ENCODE measurements at places on chromosomes 1 and 21.

DNA sequence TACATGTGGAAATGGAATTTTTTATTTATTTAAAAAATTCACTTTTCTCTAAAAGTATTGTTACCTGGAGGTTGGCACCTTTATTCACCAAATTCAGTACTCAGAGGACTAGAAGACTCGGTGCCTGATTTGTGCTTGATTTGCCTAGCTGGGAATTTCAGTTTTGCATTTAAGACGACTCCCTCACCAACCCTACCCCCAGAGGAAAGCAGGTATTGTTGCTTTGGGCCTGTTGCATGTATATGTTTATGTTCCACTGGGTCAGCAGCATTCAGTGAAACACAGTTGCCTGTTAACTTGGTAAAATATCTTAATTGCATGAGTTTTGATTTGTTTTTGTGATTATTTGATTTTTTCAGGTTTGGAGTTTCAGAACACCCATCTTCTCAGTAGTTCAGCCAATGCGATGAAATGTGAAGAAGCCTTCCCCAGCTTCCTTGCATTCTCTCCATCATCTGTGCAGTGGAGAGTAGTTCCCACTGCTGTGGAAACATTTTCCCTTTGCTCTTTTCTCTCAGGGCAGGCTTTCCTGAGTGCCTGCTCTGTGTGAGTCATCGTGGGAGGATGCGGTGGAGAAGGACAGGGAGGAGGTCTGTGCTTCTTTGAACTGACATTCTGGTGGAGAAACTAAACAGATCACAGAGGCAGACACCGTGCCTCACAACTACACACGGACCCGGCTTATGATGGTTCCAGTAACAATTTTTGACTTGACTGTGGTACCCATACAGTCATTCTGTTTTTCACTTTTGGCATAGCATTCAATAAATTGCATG lies 6.4 kb downstream of the ADARB1 start:
- no peak for DNase-seq

GRCh38 chr21:44718571-44718970 lies 7.2 kb upstream of the TSPEAR start:
- DNase-seq = no peak

- DNase-seq = no peak
Observed at GRCh38 chr1:68347415-68347814, 102.3 kb downstream of the RPE65 start.

DNA sequence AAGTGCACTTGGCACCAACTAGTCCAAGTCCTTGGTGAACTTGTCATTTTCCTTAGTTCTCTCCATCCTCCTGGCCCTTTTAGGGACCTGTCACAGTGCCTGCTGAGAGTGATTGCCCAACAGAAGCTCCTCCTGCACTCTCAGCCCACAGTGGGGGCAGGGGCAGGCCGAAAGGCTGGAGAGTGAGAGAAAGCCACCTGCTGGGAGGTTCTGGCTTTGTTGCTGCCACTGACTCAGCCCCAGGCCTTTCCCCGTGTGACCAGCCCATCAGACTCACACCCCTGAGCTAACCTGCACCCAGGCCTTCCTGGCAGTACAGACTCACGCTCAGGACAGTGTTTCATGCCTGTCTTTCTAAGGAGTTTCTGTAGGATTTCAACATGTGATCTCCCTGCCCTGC lies 17.1 kb upstream of the PROK1 start:
- DNase-seq = no peak

GRCh38 chr1:40708750-40709099 lies 17.2 kb downstream of the NFYC start:
- DNase-seq = no peak

All from CMK (cell line).